Activated CD4-positive, CD25-positive, alpha-beta regulatory T cell treated with anti-CD3 and anti-CD28 coated beads, Interleukin-2, amount 50 U/mL, for 24 hours (primary cell): ENCODE measurements at places on chromosomes 4 and X.

DNA sequence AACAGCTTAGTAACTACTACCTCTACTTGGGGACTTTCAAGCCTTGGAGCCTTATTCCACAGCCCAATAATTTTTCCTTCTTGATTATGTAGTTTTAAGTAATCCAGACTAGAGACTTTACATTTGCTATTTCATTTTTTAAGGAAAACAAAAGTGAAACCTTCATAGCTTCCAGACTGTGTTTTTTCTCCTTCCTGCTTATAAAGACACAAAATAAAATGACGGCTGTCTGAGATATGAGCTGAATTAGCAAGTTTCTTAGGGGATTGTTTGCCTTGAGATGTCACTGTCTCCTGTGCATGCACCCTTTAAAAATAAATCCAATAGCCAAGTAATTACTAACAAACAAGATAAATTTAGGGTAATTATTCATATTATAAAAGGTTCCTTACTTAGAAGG is 78.8 kb upstream of the PACRGL start:
- ATAC-seq, result no peak

- ATAC-seq, result no peak
These were observed 9.2 kb downstream of the RFC1 start for GRCh38 chr4:39357002-39357401.

DNA sequence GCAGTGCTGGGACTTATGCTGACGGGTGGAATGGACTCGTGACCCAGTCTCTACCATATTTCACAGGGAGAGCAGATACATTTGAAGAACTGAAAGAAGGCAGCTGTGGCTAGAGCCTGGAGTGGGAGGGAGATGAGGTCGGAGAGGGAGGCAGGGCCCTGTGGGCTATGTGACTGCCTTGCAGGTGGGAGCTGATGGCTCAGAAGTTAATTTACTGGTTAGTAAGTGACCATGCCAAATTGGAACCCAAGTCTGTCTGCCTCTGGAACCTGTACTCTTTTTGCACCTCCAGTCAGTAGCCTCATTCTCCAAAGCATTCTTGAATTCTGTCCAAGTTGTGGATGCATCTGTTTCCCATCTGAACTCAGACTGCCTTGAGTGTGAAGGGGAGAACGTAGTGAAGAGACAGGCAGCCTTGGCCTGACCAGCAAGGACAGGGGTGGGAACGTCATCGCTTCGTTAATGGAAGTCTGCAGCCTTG is 92.3 kb downstream of the REPS2 start:
- ATAC-seq, result no peak

DNA sequence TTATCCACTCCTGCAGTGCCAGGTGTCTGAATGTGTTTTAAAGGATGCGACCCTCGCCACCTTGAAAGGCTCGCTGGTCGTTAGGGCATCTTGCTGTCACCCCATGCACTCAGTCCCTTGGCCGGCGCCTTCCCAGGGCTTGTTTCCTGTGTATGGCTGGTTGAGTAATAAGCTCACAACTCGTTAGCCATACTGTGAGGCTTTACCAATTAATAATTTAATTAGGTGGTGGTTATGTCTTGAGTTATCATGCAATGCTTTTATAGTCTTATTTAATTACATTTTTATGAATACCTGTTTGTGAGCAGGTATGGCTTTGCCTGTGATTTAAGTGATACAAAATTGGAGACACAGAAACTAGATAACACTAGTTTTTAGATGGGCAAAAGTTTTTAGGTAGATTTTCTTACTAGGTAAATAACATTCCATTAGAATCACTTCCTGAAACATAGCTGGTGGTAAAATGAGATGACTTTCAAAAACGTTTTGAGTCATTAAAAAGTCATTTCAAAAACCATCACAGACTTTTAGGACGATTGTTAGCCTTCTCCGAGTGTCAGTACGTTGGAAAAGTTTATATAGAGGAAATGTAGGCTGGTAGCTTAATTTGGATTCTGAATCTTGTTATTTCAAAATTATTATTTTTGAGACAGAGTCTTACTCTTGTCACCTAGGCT is 18.2 kb downstream of the PTTG2 start:
- ATAC-seq, result peak; percentile 11

DNA sequence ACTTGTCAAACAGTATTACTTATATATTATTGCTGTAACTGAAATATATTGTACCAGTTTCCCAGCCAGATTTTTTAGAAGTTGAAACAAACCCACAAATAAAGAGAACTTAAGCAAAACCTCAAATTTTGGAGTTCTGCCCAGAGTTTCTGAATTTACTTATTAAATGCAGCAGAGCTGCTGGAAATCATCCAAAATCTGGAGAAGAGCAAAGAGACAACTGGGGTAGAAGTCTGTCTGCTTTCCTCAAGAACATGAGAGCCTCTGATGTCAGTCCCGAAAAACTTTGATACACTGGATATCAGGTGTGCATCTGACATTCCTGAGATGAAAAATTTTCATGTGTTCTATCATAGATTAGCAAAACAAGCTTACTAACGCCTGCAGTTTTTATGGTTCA is 325.9 kb downstream of the NR3C2 start:
- no peak for ATAC-seq

GRCh38 chr4:165514739-165515138 is 135.9 kb downstream of the CPE start:
- ATAC-seq, result no peak

GRCh38 chr4:20288846-20289512 is 37.3 kb downstream of the SLIT2 start:
- no peak for ATAC-seq

GRCh38 chr4:42786350-42787078 is 106.0 kb upstream of the GRXCR1 start:
- no peak for ATAC-seq

DNA sequence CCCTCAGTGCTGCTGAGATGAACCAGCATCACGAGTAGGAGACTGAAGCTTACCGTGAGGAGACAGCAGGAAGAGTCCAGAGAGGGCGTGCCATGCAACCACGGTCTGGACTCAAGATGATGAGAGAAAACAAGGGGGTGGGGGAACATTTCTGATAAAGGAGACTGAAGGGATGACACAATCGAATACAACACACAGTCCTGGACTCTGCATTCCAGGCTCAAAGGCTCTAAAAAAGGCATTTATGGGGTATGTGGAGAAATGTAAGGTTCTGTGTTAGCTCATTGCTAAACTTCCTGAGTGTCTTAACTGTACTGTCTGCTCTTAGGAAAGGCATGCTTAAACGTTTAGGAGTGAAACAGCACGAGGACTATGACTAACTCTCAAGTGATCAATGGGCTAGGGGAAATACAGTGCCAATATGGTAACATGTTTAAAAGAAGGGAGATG is 20.6 kb upstream of the IRAK1 start:
- ATAC-seq, result peak; percentile 63

DNA sequence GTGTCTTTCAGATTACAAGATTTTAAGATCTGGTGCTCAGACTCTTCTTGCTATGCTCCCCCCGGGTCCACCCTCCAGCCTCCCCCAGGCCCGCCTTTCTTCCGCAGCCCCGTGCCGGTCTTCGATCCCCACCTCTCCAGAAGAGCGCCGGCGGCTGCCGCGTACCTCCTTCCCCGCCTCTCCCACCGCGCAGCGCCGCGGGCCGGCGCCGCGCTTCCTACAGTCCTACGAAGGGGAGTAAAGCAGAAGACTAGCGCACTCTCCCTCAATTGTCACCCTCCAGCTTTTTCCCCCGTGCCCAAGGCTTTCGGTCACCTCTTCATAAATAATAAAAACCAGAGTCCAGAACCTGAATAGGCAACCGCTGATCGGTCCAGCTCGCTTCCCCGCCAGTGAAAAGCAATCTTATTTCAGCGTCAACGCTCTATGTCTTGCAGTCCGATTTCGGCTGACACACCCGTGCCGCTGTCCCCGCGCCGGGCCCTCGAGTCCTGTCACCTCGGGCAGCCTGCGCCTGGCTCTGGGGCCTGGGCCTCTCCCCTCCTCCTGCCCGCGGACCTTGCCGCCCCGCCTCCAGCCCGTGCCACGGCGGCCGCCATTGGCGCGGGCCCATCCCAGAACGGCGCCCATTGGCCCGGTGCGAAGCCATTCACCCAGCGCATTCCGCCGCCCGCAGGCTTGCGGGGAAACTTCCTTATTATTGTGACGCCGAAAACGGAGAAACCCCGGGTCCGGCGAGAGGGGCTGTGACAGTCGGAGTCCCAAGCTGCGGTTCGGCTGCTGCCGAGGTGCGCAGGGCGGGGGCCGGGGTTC is at the start of gene HERC3:
Gene HERC3, plus strand, starts transcription at position 694 of the 813 bp plus-strand sequence. CDS start 13,344 bp downstream, outside the sequence.
- ATAC-seq, result peak; percentile 89

DNA sequence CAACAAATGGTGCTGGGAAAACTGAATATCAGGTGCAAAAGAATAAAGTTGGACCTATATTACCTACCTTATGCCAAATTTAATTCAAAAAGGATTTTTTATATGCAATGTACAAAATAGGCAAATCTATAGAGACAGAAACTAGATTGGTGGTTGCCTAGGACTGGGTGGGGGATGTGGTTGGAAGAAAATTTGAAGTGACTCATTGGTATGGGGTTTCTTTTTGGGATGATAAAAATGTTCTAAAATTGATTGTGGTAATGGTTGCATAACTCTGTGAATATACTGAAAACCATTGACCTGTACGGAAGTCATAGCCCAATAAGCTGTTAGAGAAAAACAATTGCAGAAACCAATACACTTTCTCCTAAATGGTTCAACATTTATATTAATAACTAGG is 72.1 kb downstream of the COL4A5 start:
- ATAC-seq, result no peak

- no peak for ATAC-seq
These were observed 699.8 kb downstream of the TRAM1L1 start for GRCh38 chr4:116385583-116385982.

GRCh38 chr4:150237110-150237872 is 159.0 kb downstream of the DCLK2 start:
- ATAC-seq, result no peak

GRCh38 chr4:59966758-59967157 is 1233.4 kb upstream of the ADGRL3 start:
- no peak for ATAC-seq
